Activated naive CD8-positive, alpha-beta T cell treated with anti-CD3 and anti-CD28 coated beads for 36 hours (primary cell): ENCODE measurements at places on chromosomes 6 and 20. TPM values are rescaled to one million over a fixed set of nuclear protein-coding genes. Genes with fewer than 3 reads are reported as not detected.

DNA sequence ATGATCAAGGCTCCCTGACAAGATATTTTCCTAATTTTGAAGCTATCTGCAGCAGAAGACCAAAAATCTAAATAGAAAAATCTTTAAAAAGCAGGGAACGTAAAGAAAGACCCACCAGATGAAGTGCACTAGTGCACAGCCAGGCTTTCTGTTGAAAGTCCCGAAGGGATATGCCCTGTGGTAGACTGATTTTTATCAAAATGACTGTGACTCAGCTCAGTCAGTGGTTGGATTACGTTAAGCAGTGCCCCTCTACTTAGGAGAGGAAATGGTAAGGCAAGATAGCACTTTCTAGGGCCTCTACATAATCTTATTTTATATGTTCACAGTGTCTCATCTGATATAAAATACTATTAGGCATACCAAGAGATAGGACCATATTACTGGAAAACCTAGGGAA, 123.4 kb upstream of the RAB32 start:
- H3K27ac ChIP-seq: no peak overlapping the region
- H3K4me1 ChIP-seq: no peaks in the 10 kb centered on the region
- no peak for DNase-seq
- H3K4me3 ChIP-seq: no peak overlapping the region

Gene ASF1A
- total RNA-seq: 42.7 TPM

Gene COL11A2
- 1.1 TPM for total RNA-seq

Gene IL22RA2
- not detected for total RNA-seq

Gene PROKR2
- not detected for total RNA-seq

DNA sequence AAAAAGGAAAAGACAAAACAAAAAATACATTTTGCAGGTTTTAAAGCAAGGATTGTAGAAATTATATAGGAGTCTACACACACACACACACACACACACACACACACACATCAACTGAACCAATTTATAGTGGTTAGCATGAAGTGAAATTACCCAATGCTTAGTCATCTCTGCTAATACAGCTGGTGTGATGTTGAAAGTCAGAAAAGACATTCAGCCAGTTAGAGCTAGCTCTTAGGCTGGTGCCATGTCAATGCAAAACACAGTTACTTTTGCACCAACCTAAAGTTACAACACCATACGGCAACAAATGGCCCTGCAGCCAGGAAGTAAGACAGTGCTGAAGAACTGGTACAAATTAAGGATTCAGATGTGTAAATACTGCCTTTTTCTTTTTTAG, 15.2 kb downstream of the FAM210B start:
- peaks cover 41% of the 10 kb centered on the region for H3K36me3 ChIP-seq
- no peak overlapping the region for H3K27ac ChIP-seq
- H3K27me3 ChIP-seq: no peaks in the 10 kb centered on the region

GRCh38 chr6:22132656-22133055, 164.2 kb downstream of the PRL start:
- no peaks in the 10 kb centered on the region for H3K4me1 ChIP-seq
- H3K36me3 ChIP-seq: no peaks in the 10 kb centered on the region
- no peak overlapping the region for H3K4me3 ChIP-seq
- H3K27ac ChIP-seq: no peak overlapping the region

Gene NKX2-2
- total RNA-seq: not detected

Gene SLC18B1
- 10.8 TPM for total RNA-seq

DNA sequence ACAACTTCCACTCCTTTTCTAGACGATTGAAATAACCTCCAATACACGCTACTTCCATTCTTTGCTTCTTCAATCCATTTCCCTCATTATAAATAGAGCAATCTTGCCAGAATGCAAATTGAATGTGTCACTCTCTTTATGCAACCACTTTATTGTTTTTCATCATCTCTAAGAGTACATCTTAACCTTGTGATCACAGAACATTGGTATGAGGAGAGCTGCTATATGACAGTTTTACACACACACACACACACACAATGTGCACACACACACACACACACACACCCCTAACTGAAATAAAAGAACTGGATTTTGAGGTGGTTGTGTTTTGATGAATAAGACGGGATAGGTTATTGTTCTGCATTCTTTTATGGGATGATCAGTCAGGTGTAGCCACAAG, 187.0 kb downstream of the HDGFL1 start:
- H3K36me3 ChIP-seq: no peaks in the 10 kb centered on the region
- H3K4me1 ChIP-seq: no peaks in the 10 kb centered on the region
- H3K27ac ChIP-seq: no peak overlapping the region
- no peaks in the 10 kb centered on the region for H3K27me3 ChIP-seq
- no peak for DNase-seq

- no peak overlapping the region for H3K27ac ChIP-seq
- no peaks in the 10 kb centered on the region for H3K36me3 ChIP-seq
- DNase-seq: no peak
- H3K27me3 ChIP-seq: no peaks in the 10 kb centered on the region
- no peaks in the 10 kb centered on the region for H3K4me1 ChIP-seq
Measured at GRCh38 chr6:85114581-85114935, 335.3 kb upstream of the NT5E start.

Gene IL17A
- total RNA-seq: not detected

Gene LINC00237
- not detected for total RNA-seq

Gene RNF8
- total RNA-seq: 27.8 TPM

DNA sequence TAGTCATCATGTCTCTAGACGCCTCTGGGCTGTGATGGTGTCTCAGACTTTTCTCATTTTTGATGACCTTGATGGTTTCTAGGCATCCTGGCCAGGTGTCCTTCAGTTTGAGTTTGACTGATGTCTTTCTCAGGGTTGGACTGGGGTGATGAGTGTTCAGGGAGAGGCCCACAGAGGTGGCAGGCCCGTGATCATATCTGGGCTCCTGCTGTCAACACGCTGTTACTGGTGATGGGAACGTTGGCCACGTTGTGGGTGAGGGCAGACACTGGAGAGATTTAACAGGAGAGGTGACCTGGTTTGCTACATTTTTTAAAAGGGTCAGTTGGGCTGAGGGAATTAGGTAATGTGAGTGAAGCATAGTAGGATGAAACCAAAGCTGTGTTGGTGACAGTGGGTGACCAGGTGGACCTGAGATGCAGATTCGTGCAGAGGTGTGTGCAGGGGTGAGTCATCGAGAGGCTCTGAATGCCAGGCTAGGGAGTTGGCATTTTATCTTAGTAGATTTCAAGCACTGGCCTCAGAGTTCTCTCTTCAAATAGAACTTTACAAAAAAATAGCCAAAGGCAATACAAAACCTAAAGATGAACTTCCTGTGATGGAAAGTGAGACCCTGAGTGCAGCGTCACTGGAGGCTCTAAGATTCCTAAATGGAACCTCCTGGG, 174.1 kb downstream of the CDH26 start:
- H3K36me3 ChIP-seq: no peaks in the 10 kb centered on the region
- H3K27ac ChIP-seq: no peak overlapping the region
- no peak overlapping the region for H3K4me3 ChIP-seq
- peaks cover 5% of the 10 kb centered on the region for H3K27me3 ChIP-seq
- H3K4me1 ChIP-seq: no peaks in the 10 kb centered on the region
- DNase-seq: no peak

DNA sequence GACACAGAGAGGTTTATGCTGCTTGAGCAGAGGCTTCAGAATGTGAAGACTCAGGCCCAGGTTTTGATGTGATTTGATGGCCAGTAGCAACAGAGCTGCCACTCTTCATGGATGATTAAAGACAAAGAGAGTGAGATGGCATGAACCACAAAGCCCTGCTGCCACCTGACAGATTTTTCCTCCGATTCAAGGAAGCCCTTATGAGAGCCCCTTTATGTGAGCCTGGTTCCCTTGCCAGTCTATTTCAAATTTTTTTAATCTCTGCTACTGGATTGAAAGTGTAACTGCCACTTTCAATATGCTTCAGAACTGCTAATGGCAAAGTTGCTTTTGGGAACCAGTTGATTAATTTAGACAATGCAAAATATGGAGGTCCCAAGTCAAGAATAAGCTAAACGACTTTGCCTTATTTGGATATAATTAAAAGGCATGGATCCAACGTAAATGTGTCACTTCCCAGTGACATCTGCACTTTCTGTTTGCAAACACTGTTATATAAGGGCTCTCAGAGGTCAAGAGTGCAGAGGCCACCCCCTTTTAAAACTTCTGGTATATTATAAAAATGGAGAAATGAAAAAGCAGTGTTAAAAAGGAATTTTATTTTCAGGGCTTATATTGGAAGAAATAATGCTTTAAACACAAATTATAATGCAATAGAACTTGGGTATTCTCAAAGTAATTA, 238.9 kb upstream of the FLRT3 start:
- H3K36me3 ChIP-seq: no peaks in the 10 kb centered on the region
- H3K27ac ChIP-seq: no peak overlapping the region
- H3K4me3 ChIP-seq: no peak overlapping the region

- H3K27ac ChIP-seq: peak overlapping the region; percentile 23
- H3K4me1 ChIP-seq: peaks cover 14% of the 10 kb centered on the region
- peak overlapping the region; percentile 14 for H3K4me3 ChIP-seq
- peaks cover 3% of the 10 kb centered on the region for H3K27me3 ChIP-seq
Measured at GRCh38 chr6:146857980-146858347, 259.2 kb downstream of the ADGB start.

DNA sequence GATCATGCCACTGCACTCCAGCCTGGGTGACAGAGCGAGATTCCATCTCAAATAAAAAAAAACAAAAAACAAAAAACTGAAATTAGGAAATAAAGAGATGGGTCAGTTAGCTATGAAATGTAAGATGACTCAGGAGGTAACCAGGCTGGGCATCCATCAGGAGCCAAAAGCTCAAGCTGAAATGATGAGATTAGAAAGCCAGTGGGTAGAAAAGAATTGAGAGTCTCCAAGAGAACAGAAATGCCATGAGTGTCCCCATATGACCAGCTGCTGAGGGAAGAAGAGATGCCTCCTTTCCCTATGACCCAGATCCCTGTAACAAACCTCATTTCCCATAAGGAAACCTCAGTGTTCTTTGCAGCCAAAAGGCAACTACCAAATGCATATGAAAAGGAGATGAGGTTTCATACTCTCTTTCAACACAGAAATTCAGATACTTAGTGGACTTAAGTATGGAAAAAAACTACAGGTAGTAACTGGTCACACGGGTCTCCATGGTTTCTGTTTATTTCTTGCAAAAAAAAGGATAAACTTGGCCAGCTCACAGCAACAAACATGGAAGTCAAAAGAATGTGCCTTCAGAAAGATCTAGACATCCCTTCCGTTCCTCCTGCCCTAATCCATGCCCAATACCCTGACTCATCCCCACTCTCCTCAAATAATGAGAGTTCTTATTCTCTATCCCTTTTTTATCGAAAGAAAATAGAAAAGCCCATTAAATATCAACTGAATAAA, 8.1 kb downstream of the ARHGAP18 start:
- no peak for DNase-seq
- H3K4me3 ChIP-seq: no peak overlapping the region
- H3K36me3 ChIP-seq: no peaks in the 10 kb centered on the region
- no peaks in the 10 kb centered on the region for H3K27me3 ChIP-seq
- H3K4me1 ChIP-seq: peaks cover 9% of the 10 kb centered on the region
- H3K27ac ChIP-seq: no peak overlapping the region

- H3K4me3 ChIP-seq: no peak overlapping the region
- H3K36me3 ChIP-seq: peaks cover 2% of the 10 kb centered on the region
- H3K27me3 ChIP-seq: no peaks in the 10 kb centered on the region
- H3K4me1 ChIP-seq: no peaks in the 10 kb centered on the region
- H3K27ac ChIP-seq: no peak overlapping the region
- DNase-seq: no peak
Measured at GRCh38 chr6:124927806-124928205, 34.4 kb upstream of the RNF217 start.

- H3K4me1 ChIP-seq: no peaks in the 10 kb centered on the region
- H3K4me3 ChIP-seq: no peak overlapping the region
- peaks cover 79% of the 10 kb centered on the region for H3K27me3 ChIP-seq
Measured at GRCh38 chr6:148218542-148219258, 123.9 kb upstream of the SASH1 start.

- H3K4me1 ChIP-seq: no peaks in the 10 kb centered on the region
- no peak for DNase-seq
- H3K27me3 ChIP-seq: no peaks in the 10 kb centered on the region
- no peak overlapping the region for H3K27ac ChIP-seq
Measured at GRCh38 chr6:22666586-22666985, 97.2 kb downstream of the HDGFL1 start.

DNA sequence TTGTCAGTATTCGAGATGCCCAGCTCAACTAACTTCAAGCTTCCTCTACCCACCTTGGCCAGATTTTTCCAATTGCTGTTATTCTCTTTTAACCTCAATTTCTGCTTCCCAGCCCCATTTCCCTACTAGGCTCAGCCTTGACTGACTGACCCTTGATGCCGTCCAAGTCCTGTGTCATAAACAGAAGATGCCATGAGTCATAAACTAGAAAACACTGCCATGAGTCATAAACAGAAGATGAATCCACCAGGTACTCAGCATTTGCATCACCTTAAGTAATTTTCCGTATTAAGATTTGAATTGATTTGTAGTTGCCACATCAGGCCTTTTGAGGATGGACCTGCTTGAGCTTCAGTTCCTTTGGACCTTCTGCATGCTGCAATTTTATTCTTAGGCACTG, 123.8 kb downstream of the FAM83B start:
- no peak for DNase-seq
- no peaks in the 10 kb centered on the region for H3K27me3 ChIP-seq
- no peak overlapping the region for H3K27ac ChIP-seq
- H3K4me1 ChIP-seq: no peaks in the 10 kb centered on the region

DNA sequence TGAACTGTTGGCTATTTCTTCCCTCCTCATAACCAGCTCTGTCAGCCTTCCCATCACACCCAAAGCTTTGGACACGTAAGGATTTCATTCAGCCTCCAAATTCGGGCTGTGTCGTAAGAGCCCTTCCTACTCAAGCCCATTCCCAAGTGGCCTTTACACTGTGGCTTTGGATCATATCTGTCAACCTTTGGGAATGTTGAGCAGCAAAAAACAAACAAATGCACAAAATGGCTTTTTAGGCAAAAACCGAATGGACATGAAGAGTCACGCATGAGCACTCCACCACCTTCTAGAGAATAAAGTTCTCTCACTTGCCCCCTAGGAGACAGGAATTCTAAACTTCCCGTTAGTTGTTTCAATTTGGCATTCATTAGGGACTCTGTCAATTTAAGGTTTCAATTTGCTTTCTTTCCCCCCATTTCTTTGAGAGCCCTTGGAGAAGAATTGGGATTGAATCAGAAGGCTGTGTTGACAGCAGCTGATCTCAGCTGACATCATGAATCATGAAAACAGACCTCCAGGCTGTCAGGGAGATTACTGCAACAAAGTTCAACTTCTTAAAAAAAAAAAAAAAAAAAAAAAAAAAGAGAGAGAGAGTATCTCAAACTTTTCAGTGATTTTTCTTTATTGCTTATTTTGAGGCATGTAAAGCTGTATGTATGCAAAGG, 110.3 kb downstream of the BCAS1 start:
- H3K36me3 ChIP-seq: no peaks in the 10 kb centered on the region
- no peak overlapping the region for H3K4me3 ChIP-seq
- H3K27me3 ChIP-seq: peaks cover 3% of the 10 kb centered on the region
